ENCODE measurements at places on chromosomes 5 and 9.

GRCh38 chr5:115360046-115360685 lies 63.7 kb upstream of the CCDC112 start:
- DNase-seq, result no peak

DNA sequence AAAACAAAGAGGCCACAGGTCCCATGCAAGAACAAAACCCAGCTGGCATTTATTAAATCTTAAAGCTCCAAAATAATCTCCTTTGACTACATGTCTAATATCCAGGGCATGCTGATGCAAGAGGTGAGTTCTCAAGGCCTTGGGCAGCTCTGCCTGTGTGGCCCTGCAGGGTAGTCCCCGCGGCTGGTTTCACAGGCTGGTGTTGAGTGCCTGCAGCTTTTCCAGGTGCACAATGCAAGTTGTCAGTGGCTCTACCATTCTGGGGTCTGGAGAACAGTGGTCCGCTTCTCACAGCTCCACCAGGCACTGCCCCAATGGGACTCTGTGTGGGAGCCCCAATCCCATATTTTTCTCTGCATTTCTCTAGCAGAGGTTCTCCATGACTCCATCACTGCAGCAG lies 54.4 kb upstream of the HCN1 start:
- DNase-seq, result no peak

DNA sequence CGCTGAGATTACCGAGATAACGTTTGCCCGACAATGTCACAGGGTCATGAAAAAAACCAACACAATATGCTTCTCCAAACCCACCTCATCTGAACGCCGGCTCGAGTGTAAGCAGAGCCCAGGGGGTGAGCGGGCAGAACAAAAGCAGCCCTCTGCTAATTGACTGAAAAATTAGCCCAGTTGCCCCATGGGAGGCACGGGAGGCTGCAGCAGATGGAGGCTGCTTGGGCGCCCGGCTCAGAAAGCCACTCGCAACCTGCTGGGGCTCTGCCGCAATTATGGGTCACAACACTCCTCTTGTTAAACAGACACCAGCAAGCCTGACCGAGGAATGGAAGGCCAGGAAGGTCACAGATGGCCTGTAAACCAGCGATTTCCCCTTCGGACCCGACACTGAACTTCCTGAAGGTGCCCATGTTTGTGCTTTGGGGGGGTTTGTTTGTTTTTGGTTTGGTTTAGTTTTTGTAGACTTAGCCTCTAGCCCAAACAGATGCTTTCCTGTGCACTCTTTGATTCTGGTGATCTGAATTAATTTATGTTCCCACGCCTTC lies 104.6 kb upstream of the IRX1 start:
- DNase-seq, result no peak

GRCh38 chr5:82176115-82176814 lies 101.9 kb downstream of the RPS23 start:
- DNase-seq, result no peak

- peak; percentile 88 for DNase-seq
Measured at GRCh38 chr5:143405063-143405848, 1.8 kb upstream of the NR3C1 start.

All from NCI-H510A treated with DMSO at 0.1 percent for 48 hours (cell line).